ENCODE measurements at places on chromosomes 1 and 21.

GRCh38 chr1:156308078-156308477 lies 9.0 kb upstream of the VHLL start:
- no peak for DNase-seq

DNA sequence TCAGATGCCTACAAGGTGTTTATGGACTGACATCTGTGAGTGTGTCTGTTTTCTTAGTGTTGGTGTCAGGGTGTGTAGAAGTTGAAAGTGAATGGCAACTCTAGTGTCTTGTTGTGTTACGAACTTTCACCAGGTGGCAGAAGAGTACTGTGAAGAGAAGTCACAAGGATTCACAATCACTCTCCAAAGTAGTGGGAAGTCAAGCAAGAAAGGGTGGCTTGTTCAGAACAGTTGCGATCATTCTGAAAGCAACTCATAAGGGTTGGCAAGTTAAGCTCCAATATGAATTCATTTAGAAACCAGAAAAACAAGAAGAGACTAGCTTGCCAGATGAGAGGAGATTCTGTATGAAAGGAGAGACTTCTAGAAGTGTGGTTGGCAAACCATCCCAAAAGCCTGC lies 86.1 kb downstream of the FASLG start:
- DNase-seq = peak; percentile 77

DNA sequence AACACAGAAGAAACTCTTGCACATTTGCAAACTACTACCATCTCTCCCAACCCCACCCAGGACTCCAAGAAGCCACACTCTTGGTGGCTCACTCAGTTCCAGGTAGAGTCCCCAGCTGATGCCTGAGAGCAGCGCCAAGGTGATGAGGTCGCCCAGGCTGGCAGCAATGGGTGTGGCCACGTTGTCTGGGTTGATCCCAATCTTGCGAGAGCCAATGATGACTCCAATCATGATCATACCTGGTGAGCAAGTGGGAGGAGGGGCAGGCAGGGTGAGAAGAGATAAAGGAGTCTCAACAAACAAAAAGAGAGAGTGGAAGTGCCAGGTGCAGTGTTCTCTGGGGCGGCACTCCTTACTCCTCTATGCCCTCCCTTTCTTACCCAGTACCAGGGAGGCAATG lies 14.4 kb downstream of the SLC41A1 start:
- DNase-seq = no peak

DNA sequence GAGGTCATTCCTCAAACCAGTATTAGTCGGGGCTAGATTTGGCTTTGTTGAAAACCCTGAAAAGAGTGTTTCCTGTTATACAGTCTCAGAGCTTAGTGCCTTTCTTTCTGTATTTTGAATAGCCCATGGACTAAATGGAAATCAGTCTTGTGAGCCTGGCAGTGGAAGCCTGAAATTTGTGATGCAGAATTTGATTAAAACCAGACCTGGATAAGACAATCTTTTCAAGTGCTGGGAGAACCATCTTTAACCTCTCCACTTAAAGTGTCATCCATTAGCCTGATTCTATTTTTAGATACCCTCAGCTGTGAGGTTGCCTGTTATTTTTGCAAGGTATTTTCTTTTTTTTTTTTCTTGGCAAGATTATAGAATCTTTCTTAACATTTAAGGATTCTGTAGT lies 19.5 kb downstream of the ACTN2 start:
- DNase-seq = no peak

DNA sequence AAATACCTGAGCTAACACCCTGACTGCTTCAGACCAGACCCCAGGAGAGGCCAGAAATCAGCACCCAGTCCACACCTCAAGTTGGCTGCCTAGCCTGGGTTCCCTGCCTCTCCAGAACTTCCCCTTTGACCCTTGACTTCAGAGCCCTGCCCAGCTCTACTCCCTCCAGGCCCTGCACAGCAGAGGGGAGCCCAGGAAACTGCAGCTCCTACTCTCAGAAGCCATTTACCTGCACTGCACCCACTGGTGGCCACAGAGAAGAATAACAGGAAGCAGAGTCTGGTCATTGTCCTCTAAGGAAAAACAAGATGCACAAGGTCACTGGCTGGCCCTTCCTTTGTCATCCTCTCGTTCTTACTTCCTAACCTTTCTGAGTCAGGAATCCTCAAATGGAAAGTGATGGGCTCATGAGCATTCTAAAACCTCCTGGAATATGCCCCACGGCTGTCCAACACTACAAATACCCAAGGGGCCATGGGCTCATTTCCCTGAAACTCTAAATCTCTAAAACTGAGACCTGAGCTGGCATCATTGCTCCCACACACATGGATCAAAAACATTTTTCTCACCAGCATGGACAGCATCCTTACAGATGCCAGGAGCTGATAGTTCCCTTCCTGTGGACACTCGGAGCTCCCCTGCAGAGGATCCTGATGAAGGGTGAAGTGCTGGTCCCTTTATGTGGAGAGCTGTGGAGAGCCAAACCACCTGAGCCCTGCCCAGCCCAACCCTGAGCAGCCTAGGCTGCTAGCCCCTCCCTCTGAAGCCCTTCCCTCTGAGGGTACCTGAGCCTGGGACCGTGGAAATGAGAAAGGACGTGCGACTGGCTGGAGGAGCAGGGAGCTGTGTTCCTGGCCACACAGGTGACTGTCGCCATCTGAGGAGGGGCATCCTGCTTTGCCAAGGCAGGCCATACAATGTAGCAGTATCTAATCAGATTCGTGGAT lies at the start of gene ITLN2:
ITLN2 (minus strand) TSS at position 652 of the 947 bp plus-strand sequence; CDS start at position 584, 68 bp downstream.
- DNase-seq = peak; percentile 86

GRCh38 chr1:178573330-178573729 lies 60.4 kb downstream of the TEX35 start:
- DNase-seq = no peak

GRCh38 chr1:16183179-16183578 lies 27.3 kb upstream of the EPHA2 start:
- no peak for DNase-seq

DNA sequence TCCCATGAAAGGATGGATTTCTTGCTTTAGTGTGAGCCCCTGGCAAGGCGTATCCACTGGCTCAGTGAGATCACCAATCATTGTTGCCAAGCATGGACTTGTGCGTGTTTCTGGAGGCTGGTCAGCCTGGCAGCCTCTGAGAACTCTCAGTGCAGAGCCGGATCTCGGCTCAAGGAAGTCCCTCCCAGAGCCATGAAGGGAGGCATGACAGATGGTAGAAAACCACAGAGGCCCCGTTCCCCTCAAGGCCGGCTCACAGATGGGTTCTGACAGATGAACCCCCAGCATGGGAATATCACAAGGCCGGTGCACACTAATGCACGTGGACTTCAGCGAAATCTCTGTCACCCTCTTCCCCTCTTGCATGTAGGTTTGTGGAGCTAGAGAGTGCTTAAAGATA lies 290.5 kb downstream of the AJAP1 start:
- DNase-seq = no peak

GRCh38 chr1:192546596-192547190 lies 28.9 kb upstream of the RGS1 start:
- DNase-seq = no peak

DNA sequence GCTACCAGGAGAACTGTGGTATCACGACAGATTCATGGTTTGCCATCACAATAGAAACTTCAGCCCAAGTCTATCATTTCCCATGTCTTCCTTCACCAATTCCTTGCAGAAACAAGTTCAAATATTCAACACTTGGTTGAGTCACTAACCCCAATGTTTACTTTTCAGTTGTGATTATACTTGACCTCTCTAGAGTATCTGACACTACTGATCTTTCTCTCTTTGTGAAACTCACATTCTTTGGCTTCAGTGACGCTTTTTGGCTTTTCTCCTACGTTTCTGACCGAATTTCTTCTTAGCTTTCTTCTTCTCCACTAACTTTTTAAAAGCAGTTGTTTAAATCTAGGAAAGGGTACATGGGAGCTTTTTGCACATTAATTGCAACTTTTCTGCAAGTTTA lies 48.8 kb upstream of the HMGB4 start:
- no peak for DNase-seq

DNA sequence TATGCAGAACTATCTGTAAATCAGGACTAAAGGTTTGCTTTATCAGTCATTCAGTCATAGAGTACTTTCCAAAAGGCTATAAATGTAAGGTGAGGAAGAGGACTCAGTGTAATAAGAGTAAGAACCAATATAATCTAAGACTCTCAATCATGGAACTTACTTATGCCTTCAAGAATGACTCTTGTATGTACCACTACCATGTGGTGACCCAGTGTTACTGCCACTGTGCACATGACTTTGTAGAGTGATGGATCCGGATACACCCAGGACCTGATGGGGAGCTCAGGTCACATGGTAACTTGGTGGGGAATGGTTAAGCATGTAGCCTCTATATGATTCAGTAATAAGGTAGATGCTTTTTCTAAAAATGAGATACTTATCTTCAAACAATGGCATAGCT lies 2099.8 kb downstream of the MRPL39 start:
- DNase-seq = no peak

- peak; percentile 45 for DNase-seq
Measured at GRCh38 chr1:212782422-212783154, 9.0 kb downstream of the NSL1 start.

DNA sequence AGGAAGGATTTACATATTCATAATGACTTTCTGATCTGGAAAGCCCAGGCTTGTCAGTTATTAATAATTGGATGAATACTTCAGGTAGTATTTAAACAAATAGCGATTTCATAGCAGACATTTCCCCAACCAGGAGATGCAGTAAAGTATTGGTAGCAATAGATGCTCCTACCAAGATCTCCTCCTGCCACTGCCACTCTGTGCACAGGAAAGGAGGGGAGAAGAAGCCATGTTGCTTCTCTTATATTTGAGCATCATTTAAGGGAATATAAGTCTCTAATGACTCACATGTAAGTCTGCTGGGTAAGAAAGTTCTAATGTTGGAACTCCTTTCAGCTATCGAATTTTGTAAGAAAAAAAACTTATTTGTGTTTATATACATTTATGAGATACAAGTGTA lies 420 bp upstream of the IFI16 start:
- no peak for DNase-seq

DNA sequence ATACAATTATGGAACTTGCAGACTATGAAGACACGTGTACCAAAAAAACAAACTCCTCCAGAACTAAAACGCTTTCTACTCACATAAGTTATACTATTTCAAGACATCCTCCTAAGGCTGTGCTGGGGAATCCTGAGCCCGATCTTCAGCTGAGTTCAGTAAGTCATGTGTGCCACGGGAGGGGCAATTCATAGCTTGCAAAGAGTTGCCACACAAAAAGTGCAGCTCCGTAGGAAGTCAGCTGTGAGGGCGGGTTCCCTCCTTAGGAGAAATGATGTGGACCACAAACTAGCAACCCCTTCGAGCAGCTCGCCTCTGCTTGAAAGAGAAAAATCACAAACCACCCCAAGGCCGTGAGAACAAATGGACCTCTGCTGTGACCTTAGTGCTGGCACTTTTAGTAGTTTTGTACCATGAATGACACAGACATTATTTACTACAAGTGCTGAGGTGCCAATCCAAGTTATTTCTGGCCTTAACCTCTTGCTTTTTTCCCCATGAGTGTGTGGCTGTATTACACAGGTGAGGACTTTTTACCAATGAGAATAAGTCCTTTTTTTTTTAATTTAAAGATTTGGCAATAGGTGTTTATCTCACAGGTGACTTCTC lies 35.8 kb upstream of the TRIM67 start:
- DNase-seq = no peak

DNA sequence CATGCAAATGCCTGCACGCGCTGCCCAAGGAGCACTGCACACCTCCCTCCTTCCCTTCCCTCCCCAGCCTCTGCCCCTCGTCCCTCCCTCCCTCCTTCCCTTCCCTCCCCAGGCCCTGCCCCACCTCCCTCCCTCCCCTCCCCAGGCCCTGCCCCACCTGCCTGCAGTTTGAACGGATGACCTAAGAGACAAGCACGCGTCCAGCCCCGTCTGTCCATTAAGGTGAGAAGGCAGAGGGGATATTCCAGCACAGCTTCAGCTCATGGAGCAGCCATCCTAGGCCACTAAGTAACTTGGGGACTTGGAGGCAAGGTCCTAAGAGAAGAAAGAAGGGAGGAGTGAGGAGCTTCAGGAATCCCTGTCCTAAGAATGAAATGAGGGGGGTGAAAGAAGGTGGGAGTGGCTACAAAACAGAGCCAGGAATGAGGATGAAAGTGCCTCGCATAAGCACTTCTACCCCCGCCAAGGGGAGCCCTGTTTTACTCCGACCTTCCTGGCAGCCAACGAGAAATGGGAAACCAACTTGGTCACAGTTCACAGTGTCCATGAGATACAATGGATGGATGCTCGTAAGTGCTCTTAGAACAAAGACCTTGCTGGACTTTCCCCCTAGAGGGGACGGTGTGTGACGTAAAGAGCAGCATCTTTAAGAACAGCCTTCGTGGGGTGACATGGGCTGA lies 21.3 kb upstream of the EFHD2 start:
- peak; percentile 60 for DNase-seq

DNA sequence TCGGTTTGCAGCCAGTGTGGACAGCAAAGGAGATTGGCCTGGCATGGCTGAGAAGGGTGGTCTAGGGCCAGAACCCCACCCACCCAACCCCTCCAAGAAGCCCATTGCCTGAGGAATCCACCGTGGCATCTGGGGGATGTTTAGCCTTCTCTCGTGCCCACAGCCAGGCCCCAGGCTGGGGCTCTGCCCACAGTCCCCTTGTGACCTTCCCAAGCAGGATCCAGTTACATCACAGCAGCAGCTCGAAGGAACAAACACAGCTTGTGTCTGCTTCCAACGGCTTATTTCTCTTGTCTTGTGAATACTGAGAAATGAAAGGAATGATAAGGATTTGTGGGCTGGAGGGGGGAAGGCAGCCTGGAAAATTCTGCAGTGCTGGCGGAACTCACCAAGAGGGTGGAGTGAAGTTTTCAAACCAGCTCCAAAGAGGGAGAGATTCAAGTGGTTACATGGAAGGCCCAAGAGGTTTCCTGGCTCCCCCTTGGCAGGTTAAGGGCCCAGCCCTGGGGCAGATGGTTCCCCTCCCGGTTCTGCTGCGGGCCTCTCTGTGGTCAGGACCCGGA lies 61.6 kb downstream of the DHRS3 start:
- DNase-seq = peak; percentile 49

GRCh38 chr21:42343556-42343955 lies 7.2 kb downstream of the TFF2 start:
- no peak for DNase-seq

Data from GM23338 (cell line).